Diencephalon (tissue), 1 donor: ENCODE measurements at places on chromosomes 7 and 10. TPM values are rescaled to one million over a fixed set of nuclear protein-coding genes. Genes with fewer than 3 reads are reported as not detected.

EPHA1 gene
- total RNA-seq: 7.8 TPM

MAGI2 gene
- total RNA-seq: 118 TPM

FBXW4 gene
- 80.5 TPM for total RNA-seq

GRID1 gene
- total RNA-seq: 20.1 TPM

KAZALD1 gene
- 1.2 TPM for total RNA-seq

TPST1 gene
- total RNA-seq: 92.3 TPM

PURB gene
- 38.5 TPM for total RNA-seq

HDAC9 gene
- 68.3 TPM for total RNA-seq

CFAP70 gene
- 6.0 TPM for total RNA-seq

PRKAG2 gene
- total RNA-seq: 47.3 TPM

SYT15B gene
- 1.4 TPM for total RNA-seq

CHST3 gene
- 12.2 TPM for total RNA-seq

TAC1 gene
- total RNA-seq: 89.5 TPM

AKR1C4 gene
- not detected for total RNA-seq
